Neuronal stem cell (in vitro differentiated cells): ENCODE measurements at places on chromosomes 3 and 15.

DNA sequence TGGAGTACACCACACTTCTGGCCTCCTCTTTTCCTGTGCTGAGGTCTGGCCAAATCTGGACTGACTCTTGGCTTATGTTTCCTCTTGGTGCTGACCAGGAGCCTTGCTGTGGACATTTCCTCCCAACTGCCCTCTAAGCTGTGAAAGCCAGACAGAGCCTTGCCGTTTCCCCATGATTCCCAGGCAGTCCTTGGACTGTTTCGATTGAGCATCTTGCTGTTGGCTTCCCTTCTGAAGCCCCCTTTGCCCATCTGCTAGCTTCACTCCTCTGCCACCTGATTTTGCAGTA, 110.5 kb downstream of the EPHB1 start:
- no peak for DNase-seq

DNA sequence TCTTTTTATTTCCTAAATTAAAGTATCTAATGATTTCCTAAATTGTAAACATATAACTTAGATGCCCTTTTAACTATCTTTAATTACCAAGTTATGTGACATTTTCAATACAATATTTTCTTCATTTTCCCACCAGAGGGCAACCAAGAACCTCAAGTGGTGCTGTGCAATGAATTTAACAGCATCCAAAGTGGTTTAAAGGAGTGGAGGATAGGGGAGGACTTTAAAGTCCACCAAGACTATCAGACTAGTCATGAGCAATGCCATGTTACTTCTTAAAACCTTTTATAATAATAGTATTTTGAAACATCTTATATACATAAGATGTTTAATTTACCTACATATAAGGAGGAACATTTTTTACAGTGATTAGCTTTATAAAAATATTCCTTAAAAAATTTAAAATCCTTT, 74.4 kb downstream of the DLG1 start:
- peak; percentile 40 for DNase-seq

DNA sequence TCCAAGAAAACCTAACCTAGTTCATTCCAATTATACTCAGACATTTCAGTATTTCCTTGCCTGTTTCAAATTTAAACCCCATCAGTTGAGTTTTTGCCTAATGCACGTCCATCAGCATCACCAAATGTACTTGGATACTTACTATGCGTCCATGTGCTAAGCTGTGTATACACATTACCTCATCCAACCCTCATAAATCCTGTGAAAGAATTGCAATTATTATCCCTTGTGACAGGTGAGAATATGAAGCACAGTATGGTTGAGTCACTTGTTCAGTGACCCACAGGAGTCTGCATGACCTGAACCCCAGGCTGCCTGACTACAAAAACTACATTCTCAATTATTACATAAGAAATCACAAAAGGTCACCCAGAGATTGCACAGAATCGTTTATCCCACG, 2.5 kb downstream of the OR5K2 start:
- no peak for DNase-seq

DNA sequence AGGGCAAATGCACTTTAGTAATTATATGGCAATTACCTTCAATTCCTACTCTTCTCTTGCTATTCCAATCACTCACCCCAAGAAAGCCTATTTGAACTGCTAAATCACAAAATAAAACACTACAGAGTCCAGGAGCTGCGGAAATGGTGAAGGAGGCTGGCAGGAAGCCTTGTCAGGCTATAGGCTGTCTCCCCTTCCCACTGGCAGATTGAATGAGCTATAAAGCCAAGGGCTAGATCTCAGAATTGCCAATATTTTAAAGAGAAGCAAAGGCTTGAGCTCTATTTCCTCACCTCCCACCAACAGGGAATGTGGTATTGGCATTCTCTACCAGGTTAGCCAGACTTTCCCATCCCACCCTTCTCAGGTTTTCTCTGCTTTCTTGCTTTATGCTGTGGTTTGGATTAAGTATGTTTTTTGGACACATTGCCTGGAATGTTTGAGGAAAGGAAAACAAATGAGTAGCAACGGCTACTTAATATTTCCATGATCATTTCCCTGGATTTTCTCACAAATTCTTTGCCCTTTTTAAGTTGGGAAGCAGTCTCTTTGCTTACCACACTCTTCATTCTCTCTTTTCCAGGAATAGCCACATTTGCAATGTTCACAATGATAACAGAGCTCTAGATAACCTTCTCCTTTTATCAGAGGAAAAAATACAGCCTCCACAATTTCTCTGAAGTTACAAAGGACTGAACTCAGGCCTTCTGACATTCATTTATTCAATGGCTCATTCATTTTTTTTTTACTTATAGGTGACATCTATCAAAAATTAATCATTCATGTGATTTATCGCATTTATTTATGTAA, 1125.4 kb downstream of the ROBO1 start:
- no peak for DNase-seq

DNA sequence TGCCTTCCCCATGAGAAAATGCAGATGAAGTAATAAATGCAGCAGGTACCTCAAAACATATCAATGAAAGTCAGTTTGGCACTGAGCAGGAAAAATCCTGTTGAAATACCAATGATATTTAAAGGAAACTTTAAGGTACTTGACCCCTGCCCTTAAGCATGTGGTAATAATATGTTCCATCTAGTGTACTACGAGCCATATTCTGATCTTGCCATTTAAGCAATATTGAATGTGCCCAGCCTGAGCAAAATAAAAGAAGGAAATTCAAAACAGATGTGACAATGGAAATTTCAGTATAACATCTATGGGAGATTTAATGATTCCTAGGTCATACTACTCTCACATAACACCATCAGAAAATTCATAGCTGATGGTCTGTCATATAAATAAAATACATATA, 191.8 kb upstream of the CGNL1 start:
- DNase-seq: no peak

DNA sequence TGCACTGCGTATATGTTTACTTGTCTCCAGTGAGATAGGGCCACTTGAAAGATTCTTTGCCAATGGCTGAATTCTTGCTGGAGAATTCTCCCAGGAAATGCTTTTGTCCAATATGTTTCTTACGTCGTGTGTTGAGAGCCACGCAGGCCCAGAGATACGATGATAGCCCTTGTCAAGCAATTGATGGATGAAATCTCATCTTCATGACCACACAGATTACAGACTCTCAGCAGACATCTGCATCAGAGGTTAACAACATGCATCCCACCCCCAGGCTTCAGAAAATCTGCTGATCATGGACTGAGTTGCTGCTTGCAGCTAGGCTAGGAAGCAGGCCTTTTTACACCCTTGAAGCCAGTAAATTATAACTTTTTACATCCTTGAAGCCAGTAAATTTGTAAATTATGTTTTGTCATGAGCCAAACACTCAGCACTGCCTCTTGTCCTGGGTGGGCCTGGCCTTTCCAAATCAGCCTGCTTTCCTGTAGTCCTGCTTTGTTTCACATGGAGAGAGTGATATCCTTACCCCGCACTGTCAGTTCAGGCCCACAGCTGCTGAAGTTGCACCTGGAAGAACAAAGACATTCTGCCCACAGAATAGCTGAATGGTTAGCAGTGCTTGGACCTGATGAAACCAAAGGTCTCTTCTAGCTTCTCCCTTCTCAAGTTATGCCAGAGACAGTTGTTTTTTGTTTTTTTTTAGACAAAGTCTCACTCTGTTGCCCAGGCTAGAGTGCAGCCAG, 84.4 kb downstream of the GPR156 start:
- no peak for DNase-seq

DNA sequence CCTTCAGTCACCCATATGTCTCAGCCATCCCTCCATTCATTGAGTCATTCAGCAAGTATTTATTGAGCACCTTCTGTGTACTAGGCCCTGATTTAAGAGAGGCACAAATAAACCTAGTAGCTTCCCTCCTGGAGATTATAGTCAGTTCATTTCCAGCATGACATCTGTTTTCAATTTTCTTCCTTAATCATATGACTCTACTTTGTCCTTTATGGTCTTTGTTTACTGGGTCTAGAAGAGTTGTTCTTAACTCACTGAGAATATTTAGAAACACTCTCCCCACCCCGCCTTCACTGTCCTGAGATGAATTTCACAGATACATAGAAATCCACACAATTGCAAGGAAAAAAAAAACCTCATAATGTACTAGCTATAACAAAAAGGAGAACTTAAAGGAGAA, 44.8 kb upstream of the ADAMTS9 start:
- DNase-seq: no peak

DNA sequence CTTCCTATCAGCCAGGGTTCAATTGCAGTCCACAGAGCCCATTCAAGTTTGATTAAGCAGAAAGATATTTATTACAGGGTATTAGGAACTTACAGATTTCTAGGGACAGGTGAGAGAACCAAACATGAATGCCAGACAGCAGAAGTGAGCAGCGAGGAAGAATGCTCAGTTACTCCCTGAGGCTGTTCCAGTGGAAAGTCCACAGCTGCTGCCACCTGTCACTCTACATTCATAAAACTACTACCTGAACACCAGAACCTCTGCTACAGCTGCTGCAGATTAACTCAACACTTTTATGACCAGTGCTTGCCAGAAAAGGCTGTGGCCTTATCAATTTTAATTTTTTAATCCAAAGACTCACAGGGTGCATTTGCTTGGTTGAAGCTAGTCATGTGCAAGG, 325.4 kb upstream of the ONECUT1 start:
- DNase-seq: no peak

DNA sequence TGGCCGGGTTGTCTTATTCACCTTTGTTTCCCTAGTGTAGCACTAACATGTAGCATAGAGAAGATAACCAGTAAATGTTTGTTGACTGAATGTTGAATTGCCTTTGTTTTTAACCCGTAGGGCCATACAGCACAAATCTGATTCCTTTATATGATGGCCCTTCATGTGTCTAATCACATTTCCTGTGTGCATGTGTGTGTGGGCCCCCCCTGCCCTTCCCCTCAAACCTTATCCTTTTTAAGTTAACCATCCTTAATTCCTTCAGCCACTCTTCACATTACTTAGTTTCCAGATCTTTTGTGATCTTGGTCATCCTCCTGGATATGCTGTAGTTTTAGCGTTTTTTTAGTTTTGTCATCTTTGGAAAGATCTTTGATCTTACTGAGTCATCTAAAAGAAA, 4.2 kb downstream of the NEO1 start:
- DNase-seq: no peak

DNA sequence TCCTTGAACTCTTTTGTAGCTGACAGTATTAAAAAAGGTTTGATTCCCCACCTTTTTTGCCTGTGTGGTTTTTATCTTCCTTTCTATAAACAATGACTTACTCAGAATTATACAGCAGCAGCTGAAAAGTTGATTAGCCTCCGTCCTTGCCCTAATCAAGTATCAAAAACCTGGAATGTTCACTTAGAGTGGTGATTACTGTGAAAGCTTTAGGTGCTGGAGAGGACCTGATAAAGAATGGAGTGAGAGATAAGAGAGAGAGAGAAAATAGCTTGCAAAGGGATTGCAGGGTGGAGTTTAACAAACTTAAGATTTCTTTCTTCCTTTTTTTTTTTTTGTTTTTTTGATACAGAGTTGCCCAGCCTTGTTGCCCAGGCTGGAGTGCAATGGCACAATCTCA, 6.7 kb downstream of the CGNL1 start:
- DNase-seq: no peak

GRCh38 chr3:12773030-12773709, 14.1 kb upstream of the TMEM40 start:
- DNase-seq: no peak

DNA sequence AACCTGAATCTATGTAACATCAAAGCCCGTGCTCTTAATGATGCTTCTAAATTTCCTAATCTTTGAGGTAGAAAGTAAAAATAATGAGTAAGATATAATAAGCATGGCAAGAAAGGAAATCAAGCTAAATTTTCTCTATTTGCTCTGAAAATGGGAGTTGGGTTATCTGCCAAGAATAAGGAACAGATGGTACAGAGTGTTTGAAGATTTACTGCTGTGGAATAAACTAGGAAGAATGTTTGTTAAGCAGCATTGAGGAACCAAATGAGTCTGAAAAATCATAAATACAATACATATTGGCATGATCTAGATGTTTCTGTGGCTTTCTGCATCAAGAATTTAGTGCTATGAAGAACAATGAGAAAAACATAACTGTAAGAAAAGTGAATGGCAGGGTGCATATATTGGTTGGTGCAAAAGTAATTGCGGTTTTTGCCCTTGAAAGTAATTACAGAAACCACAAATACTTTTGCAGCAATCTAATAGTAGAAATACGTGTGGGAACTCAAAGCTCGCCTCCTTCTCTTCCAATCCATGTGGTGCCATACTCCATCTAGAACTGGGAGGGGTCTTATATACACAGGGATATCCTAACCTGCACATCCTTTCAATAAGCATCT, 87.6 kb downstream of the SUCNR1 start:
- no peak for DNase-seq

GRCh38 chr3:20145874-20146273, 40.1 kb downstream of the SGO1 start:
- no peak for DNase-seq

- no peak for DNase-seq
Measured at GRCh38 chr3:4995500-4996053, 16.3 kb downstream of the BHLHE40 start.

GRCh38 chr15:77608774-77609173, 23.9 kb downstream of the LINGO1 start:
- no peak for DNase-seq

DNA sequence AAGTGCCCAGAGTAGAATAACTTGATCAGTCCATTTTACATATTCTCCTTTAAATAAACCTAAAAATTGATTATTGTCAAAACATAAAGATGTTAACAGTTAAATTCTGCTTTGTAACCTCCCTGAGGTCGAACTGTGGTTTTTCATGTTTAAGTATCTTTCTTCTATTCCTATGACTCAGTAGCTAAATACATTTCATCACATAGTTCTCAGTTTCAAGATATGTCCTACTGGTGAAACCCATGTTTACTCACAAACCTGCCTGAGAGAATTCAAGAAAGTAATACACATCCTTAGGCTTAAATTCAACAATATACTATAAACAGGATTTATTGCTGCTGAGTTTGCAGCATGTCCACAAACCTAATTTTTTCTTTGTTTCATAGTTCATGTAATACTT, 692.9 kb downstream of the ZPLD1 start:
- DNase-seq: no peak

GRCh38 chr3:43287500-43287873, 1.1 kb downstream of the SNRK start:
- no peak for DNase-seq

GRCh38 chr3:31405515-31405914, 127.2 kb upstream of the STT3B start:
- no peak for DNase-seq

- DNase-seq: no peak
Measured at GRCh38 chr15:27585041-27585640, 514.0 kb downstream of the OCA2 start.

DNA sequence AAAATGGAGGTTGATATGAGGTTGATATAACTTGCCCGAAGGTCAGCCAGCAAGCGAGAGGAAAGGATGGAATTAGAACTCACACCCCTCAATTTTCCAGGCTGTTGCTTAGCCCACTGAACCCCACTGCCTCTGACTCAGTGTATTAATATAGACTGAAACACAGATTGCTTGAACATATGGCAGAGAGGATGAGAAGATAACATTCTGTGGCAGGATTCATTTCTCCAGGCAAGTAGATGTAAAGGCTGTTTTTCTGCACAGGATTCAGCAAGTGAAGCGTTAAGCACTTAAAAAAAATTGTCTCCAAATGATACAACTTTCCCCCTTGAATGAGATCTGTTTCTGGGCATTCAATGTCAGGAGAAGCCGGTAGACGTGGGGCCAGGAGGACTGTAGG, 335.2 kb downstream of the GAP43 start:
- DNase-seq: no peak
